Renal cortex interstitium (tissue), 15 donors: ENCODE measurements at places on chromosomes 6 and 20. TPM values are rescaled to one million over a fixed set of nuclear protein-coding genes. Genes with fewer than 3 reads are reported as not detected.
A peak's percentile ranks its signal among the peaks of the same experiment; 100 is the strongest.

GRCh38 chr20:45629496-45630100 is at the start of gene WFDC10A:
Gene WFDC10A, plus strand, starts transcription at chr20:45629739. Its CDS starts 75 bp downstream, at chr20:45629814.
- DNase-seq: peak; percentile 8

- DNase-seq: no peak
These were observed 193.2 kb downstream of the ADGB start for GRCh38 chr6:146791930-146792329.

Gene CD40
- 5.7 TPM for polyA plus RNA-seq

- DNase-seq: no peak
These were observed 35.2 kb upstream of the PAQR8 start for GRCh38 chr6:52326540-52327364.

GRCh38 chr6:29730575-29731126 is 7.4 kb downstream of the HLA-F start:
- DNase-seq: no peak

GRCh38 chr20:60837173-60837770 is 414.8 kb upstream of the CDH4 start:
- no peak for DNase-seq

DNA sequence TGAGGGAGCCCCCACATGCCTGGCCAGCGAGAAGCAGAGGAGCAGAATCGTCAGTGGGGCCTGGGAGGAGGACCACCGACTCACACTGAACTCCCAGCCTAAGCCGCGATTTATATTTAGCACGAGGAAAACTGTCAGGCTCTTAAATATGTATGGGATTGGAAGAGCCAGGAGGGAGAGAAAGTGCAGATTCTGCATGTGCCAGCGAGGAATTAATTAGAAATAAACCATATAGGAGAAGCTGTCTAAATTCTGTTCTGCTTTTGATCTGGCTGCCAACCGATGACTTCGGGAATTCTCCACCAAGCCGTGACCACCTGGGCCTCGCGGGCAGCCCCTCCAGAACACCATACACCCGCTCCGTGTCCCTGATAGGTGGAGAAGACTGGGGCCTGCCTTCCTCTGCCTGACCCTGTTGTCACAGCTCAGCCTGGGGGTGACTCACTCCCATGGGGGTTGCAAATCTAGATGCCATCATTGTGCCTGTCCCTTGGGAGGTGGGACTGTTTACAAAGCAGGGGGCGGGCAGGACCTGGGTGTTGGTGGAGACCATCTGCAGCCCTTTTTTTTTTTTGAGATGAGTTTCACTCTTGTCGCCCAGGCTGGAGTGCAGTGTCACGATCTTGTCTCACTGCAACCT is 91.1 kb upstream of the PMEPA1 start:
- no peak for DNase-seq

GRCh38 chr6:8279041-8279805 is 156.1 kb downstream of the SLC35B3 start:
- no peak for DNase-seq

DNA sequence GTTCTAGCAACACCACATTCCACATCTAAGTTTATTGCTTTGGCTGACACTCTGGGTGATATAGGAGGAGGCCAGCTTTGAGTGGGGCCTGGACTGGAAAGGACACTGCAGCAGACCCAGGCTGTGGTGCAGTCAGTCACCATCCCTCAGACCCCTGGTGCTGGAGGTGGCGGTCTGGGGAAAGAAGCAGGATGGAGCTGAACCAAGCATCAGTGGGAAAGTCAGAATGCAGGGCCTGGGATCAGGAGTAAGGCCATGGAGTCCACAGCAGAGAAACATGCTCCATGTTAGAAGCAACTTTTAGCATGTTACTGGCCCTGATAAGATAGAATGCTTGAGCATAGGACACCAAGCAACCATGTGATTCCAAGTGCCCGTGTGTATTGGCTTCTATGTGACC is 5.9 kb downstream of the HLA-A start:
- no peak for DNase-seq

Gene OLIG3
- not detected for polyA plus RNA-seq

DNA sequence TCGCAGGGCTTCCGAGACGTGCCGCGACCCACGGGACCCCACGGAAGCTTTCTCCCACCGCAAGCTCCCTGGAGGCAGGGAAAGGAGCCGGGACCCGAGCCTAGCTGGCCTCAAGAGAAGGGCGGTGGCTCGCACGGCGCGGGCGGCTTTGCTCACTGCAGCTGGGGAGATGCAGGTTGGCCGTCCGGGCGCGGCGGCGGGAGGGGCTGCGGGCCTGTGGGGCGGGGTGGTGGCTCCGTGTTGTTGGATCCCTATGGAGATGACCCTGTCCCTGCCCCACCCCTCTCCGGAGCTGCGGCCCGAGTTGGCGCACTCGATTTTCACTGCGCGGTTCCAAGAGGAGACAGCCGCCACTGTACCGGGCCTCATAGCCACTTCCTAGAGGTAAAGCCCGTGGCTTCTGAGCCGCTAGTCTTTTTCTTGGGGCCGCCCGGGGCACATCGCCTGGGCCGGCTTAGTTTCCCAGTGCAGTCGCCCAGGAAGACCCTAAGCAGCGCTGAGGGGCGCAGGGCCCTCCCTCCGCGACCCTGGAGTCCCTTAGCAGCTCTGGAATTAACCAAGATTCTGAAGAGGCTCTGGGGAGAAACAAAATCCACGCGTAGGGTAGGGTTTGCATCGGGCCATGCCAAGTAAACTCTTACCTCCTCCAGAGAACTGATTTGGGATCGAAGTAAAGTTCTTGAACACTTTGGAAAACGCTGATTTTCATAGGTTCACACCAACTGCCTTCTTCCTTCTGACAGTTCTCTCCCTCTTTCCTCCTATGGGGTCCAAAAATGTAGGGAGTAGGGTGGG is at the start of gene ECT2L:
ECT2L (plus strand) TSS at position 279 of the 795 bp plus-strand sequence. CDS start 17,188 bp downstream, outside the sequence.
- DNase-seq: peak; percentile 38

- DNase-seq: no peak
These were observed 47.3 kb upstream of the DYNLRB1 start for GRCh38 chr20:34468951-34469350.

GRCh38 chr6:127966616-127967015 is 65.8 kb upstream of the THEMIS start:
- DNase-seq: no peak

- peak; percentile 58 for DNase-seq
These were observed 572 bp downstream of the DSE start for GRCh38 chr6:116371120-116371917.

Gene SIRPB1
- 0.56 TPM for polyA plus RNA-seq

Gene HLA-DRA
- 54.9 TPM for polyA plus RNA-seq

DNA sequence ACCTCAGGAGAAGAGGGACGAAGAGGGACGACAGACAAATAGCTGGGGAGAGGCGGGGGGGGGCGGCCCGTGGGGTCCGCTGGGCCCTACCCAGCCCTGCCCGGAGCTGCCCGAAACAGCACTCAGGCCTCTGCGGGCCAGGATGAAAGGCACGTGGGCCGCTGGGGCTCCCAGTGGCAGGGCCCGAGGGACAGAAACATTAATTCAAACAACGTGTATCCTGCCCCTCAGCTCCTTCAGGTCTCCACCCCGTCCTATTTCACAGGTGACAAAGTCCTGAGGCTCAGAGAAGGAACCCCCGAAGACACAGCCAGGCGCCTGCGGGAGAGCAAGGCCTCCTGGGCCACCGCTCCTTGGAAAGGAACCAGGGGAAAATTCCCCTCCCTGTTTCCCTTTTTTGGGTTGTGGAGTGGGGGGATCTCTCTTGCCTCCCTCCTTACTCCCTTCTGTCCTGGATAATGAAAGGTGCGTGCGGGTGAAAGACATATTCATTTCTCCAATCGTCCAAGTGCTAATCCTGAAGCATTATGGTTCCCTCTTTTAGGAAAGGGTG is 93.3 kb downstream of the RNASET2 start:
- DNase-seq: no peak

Gene TTK
- polyA plus RNA-seq: 23.4 TPM

Gene ENPP4
- 16.5 TPM for polyA plus RNA-seq

Gene ME1
- polyA plus RNA-seq: 1.8 TPM

GRCh38 chr6:51029561-51029960 is 210.9 kb downstream of the TFAP2B start:
- DNase-seq: no peak

Gene SIRPD
- polyA plus RNA-seq: not detected

Gene DLK2
- 1.0 TPM for polyA plus RNA-seq

- DNase-seq: no peak
These were observed 28.1 kb downstream of the GOPC start for GRCh38 chr6:117574198-117574597.

DNA sequence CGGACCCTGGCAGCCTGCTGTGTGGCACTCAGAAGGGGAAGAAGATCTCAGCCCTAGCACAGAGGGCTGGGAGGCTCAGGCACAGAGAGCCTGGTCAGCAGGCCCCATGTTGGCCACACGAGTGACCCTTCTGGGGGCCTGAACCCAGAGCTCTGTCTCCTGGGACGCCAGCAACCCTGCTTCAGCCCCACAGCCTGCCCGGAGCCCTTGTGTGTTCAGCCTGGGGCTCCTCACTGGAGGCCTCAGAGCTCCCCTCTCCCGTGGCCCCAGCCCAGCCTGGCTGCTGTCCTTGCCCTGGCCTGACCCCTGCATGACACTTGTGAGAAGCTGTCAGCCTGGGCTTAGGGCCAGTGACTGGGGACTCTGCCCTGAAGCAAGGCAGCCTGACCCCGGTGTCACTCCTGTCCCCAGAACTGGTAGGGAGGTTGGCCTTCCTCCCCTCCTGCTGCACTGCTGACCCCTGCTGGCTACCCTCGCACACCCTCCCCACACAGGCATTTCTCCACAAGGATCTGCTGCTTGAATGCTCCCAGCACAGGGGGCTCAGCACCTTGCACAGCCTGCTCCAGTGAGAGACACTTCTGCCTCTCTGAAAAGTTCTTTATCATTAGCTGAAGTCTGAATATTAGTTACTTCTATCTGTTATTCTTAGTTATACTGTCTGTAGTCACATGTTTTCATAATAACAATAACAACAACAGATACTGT is 15.4 kb upstream of the IP6K3 start:
- DNase-seq: no peak

- no peak for DNase-seq
These were observed 11.6 kb upstream of the ARMC12 start for GRCh38 chr6:35725081-35725708.

DNA sequence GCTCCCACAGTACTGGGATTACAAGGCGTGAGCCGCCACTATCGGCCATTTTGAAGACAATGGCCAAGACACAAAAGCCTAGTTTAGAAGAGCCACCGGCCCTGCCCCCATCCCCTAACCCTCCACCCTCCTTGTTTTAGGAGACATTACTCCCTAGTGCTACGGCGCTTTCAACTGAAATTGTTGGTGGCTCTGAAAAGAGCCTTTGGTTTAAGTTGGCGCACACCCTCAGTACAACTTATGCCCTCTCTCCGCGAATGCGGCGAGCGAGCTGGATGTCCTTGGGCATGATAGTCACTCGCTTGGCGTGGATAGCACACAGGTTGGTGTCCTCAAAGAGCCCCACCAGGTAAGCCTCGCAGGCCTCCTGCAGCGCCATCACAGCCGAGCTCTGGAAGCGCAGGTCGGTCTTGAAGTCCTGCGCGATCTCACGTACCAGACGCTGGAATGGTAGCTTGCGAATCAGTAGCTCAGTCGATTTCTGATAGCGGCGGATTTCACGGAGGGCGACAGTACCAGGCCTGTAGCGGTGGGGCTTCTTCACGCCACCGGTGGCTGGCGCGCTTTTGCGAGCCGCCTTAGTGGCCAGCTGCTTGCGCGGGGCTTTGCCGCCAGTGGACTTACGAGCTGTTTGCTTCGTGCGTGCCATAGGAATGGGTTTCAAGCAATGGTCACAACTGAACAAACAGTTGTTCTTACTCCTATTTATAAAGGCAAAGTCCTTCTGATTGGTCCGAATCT is 114.9 kb upstream of the BTN3A2 start:
- peak; percentile 71 for DNase-seq

DNA sequence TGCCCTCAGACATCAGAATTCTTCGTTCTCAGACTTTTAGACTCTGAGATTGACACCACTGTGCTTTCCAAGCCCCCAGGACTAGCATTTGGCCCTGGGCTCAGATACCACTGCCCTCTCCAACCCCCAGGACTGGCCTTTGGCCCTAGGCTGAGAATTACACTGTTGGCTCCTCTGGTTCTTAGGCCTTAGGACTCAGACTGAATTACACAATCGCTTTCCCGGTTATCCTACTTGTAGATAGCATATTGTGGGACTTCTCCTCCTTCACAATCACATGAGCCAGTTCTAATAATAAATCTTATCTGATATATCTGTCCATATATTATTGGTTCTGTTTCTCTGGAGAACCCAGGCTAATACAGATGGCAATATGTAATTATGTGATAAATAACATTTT is 1725.5 kb downstream of the GRIK2 start:
- no peak for DNase-seq

Gene MAS1
- 0.03 TPM for polyA plus RNA-seq

DNA sequence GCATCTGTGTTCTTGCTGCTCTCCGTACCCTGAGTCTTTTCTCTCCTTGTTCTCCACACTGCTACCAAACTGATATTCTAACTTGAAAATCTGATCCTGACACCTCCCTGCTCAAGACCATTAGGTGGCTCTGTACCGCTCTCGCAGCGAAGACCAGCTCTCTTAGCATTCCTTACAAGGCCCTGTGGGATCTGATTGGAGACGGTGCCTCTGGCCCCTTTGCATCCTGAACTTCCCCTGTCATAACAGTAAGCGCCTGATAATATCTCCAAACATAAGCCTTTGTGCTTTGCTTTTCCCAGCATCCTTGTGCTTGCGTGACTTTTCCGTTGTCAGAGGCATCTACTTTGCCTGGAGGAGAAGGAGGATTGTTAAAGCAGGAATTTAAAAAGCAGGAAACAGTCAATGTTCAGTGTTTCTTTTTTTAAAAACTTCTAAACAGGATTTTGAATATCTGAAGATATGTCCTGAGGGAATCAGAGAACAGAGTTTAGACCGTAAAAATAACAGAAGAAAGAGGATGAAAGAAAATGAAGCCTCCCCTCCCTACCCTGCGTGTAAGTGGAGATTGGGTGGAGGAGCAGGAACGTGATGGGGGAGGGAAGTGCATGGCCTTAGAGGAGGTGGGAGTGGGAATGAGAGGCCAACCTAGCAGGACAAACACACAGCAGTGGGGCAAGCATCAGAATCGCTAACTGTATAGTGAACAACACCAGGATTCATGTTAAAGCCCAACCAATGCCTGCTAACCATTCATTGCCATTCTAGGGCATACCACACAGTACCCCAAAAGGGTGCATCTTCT is 89.2 kb upstream of the STMND1 start:
- no peak for DNase-seq

Gene WFDC2
- 182 TPM for polyA plus RNA-seq

Gene RGS17
- 3.4 TPM for polyA plus RNA-seq

Gene SMOC2
- polyA plus RNA-seq: 28.5 TPM

Gene ETV7
- not detected for polyA plus RNA-seq

Gene LRRC73
- 1.2 TPM for polyA plus RNA-seq

GRCh38 chr6:97304701-97305100 is 21.7 kb upstream of the MMS22L start:
- DNase-seq: no peak

DNA sequence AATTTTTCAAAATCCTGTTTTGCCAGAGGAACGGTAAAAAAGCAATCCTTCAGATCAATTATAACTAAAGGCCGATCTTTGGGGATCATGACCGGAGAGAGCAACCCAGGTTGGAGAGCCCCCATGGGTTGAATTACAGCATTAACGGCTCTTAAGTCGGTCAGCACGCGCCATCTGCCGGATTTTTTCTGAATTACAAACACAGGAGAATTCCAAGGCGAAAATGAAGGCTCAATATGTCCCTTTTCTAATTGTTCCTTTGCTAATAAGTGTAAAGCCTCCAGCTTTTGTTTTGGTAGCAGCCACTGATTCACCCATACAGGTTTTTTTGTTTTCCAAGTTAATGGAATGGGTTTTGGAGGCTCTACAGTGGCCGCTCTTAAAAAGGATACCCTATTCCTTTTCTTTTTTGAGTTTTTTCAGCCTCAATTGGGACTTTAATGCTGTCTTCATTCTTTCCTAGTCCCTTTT is 16.9 kb upstream of the PTCRA start:
- peak; percentile 55 for DNase-seq
